ENCODE measurements at places on chromosomes 6 and 20. TPM values are rescaled to one million over a fixed set of nuclear protein-coding genes. Genes with fewer than 3 reads are reported as not detected.

DNA sequence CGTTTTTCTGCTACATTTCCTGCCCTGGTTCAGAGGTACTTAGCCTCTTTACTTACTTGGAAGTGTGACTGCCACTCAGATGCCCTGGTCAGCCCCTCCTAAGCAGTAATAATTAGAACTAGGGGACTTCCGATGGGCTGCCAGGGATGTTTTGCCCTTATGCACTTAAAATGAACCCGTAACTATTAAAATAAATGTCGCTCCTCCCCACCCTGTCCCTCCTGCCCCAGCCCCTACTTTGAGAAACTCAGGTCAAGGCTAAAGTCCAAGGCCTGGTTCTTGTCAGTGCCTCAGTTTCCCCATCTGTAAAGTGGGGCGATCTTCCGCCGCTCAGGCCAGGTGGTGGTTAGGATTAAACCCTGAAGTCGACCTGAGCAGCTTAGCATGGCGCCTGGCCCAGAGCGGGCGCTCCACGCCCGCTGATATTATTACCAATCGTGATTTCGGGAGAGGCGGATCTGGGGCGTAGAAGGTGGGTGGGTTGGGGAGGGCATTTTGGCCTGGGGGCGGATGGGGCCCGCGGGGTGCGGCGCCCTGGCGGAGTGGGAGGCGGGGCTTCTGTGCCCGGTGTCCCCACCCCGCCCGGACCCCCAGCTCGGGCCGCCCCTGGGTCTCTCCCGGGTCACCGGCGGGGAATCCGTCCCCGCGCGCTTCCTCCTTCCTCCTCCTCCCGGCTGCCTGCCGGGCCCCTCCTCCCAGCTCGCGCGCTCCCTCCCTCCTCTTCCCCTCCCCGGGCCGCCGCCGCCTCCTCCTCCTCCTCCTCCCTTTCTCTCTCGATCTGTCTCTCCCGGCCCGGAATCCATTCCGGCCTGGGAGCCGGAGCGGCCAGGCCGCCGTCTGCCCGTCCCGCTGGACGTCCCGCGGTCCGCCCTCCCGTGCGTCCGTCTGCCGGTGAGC, at the start of gene SRC:
SRC (plus strand) TSS at position 802 of the 897 bp plus-strand sequence. CDS start 38,014 bp downstream, outside the sequence.
- DNase-seq, result peak; percentile 74

GRCh38 chr6:7129784-7130569, 22.2 kb downstream of the RREB1 start:
- DNase-seq, result peak; percentile 89

GRCh38 chr6:28597217-28597835, 71.6 kb downstream of the GPX5 start:
- DNase-seq, result peak; percentile 73

DNA sequence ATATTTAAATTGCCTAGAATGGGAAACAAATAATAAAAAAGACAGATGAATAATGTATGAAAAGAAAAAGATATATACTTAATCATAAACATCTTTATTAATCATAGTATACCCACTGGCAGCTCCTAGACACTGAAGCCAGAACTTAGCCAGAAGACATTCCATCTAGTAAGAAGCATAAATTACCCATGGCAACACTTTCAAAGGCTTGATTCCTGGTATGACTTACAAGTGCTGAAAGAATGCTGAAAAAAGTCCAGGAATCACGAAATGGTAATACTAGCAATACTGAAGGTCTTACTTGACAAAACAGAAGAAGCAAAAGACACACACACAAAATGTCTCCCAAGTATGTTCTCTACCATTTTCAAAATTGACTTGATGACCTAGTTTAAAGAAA, 38.0 kb downstream of the RWDD2A start:
- DNase-seq, result no peak

GRCh38 chr6:116695401-116695800, 14.4 kb downstream of the KPNA5 start:
- DNase-seq, result no peak

GRCh38 chr6:35305117-35305516, 7.5 kb downstream of the DEF6 start:
- DNase-seq, result no peak

- DNase-seq, result no peak
Observed at GRCh38 chr20:20765696-20766365, 53.4 kb upstream of the RALGAPA2 start.

DNA sequence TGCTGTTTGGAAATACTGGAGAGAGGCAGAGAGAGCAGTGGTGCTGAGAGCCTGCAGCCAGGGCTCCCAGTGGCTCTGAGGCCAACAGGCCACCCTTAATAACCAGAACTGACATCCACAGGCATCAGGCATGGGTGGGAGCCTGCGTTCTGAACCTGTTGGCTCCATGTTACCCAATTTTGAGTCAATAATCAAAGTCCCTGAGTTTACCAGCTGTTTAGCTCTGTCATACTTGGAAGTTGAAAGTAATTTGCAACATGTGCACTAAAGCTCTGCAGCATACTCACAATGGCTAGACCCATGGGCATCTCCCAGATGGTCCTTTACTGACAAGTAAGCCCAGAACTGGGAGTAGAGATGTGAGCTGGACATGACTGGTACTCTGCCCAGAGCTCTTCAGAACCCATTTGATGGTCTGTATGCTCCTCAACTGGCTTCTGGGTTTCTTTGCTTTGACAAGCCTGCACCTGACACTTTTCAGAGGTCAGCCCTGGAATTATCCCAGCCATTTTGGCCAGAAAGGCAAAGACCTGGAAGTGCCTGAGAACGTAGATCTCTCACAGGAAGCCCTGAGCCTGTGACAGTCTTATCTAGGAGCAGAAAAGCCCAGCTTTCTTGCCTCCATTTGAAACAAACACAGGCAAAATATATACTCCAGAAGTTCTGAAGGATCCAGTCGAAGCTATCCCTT, 122.4 kb upstream of the CITED2 start:
- no peak for DNase-seq

GRCh38 chr6:144737998-144738397, 452.9 kb downstream of the UTRN start:
- DNase-seq, result no peak

GRCh38 chr6:7201444-7201731, 93.6 kb downstream of the RREB1 start:
- DNase-seq, result no peak

Gene RNF5
- 28.1 TPM for total RNA-seq

Gene SAMD3
- not detected for total RNA-seq

Gene RIMS4
- total RNA-seq, result not detected

Gene ZNF311
- 5.0 TPM for total RNA-seq

Gene SDC4
- total RNA-seq, result 180 TPM

Gene DUSP15
- total RNA-seq, result not detected

Gene ARG1
- not detected for total RNA-seq

Gene LPA
- not detected for total RNA-seq

Gene CNKSR3
- total RNA-seq, result 4.8 TPM

Measured in MCF 10A (cell line).